ENCODE measurements at places on chromosomes 5 and 9.

DNA sequence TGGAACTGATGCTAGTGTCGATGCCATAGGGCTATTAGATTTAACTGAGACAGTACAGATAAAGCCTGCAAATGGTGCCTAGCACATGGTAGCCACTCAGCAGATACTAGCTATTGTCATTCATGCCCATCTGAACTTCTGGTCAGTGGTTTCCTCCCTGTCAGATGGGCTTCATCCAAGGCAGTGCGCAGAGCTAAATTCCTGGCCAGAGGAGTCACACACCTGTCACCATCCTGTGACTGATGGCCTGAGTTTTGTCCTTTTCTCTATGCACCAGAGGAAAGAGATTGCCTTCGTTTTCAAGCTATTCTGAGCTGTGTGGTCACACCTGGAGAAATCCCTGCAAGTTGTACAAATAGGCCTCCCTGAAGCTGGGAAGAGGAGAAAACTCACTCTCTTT, 34.7 kb downstream of the MSX2 start:
- DNase-seq, result no peak

- no peak for DNase-seq
Observed at GRCh38 chr5:143011585-143011984, 241.4 kb downstream of the ARHGAP26 start.

- DNase-seq, result no peak
Observed at GRCh38 chr5:115459855-115460341, 84.7 kb downstream of the FEM1C start.

- no peak for DNase-seq
Observed at GRCh38 chr5:112811023-112811422, 50.1 kb upstream of the SRP19 start.

GRCh38 chr9:68493958-68494577, 46.6 kb downstream of the TMEM252 start:
- DNase-seq, result no peak
